ENCODE measurements at places on chromosomes 1 and 21. TPM values are rescaled to one million over a fixed set of nuclear protein-coding genes. Genes with fewer than 3 reads are reported as not detected.

DNA sequence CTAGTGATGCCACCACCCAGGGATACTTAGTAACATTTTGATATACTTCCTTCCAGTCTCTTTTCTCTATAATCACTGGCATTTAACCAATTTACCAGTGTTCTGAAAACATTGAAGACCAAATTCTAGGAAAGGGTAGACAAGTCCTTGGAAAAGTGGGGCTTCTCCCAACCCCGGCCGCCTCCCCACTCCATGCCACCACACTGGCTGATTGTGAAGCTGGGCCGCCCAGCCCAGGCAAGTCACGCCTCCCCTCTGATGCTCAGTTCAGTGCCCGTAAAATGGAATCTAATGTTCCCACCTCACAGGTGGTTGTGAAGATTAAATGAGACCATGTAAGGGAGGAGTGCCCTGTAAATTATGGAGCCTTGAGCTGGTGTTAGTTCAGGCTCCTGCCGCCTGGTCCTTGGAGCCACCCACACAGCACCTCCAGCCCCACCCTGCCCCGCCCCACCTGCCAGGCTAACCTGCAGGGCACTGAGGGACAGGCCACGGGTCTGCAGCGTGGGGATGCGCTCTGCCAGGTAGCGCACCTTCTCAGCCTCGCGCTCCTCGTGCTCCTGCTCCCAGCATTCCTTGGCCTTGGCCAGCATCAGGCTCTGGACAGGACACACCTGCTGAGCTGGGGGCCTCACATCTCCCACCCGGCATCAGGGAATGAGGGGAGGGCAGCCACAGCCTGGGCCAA lies 7.3 kb downstream of the TNNI1 start:
- DNase-seq, result no peak

- no peak for DNase-seq
Measured at GRCh38 chr1:9316080-9316444, 23.4 kb downstream of the SPSB1 start.

The CYP4X1 gene
- 11.2 TPM for total RNA-seq

- no peak for DNase-seq
Measured at GRCh38 chr1:53705446-53706096, 33.4 kb downstream of the GLIS1 start.

The CELA3B gene
- total RNA-seq, result not detected

GRCh38 chr21:33781121-33781520 lies 134.5 kb downstream of the ATP5PO start:
- DNase-seq, result no peak

- no peak for DNase-seq
Measured at GRCh38 chr1:39272027-39272797, 67.7 kb downstream of the MACF1 start.

GRCh38 chr1:244280859-244281258 lies 170.8 kb downstream of the ADSS2 start:
- DNase-seq, result no peak

DNA sequence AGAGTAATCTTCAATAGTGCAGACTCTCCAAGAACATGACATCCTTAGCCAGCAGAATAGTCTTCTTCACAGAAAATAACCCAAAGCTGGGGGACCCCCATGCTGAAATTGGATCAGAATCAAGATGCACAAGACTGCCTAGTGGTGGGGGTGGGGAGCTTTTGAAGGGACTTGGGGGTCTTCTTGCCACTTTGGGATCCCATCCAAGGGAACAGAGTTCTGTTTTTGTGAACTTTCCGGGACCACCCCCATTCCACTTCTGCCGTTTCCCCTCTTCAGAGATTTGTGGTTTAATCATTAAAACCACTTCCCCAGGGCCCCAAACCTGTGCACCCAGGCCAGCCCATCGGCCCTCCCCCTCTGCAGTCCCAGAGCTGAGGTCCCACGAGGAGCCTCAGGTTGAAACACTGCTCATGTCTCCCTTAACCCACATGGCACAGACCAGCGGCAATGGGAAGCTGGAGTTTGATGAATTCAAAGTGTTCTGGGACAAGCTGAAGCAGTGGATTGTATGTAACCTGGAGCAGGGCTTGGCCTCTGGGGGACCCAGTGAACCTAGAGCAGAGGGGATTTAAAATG lies 44.9 kb downstream of the CAPN9 start:
- DNase-seq, result peak; percentile 88

DNA sequence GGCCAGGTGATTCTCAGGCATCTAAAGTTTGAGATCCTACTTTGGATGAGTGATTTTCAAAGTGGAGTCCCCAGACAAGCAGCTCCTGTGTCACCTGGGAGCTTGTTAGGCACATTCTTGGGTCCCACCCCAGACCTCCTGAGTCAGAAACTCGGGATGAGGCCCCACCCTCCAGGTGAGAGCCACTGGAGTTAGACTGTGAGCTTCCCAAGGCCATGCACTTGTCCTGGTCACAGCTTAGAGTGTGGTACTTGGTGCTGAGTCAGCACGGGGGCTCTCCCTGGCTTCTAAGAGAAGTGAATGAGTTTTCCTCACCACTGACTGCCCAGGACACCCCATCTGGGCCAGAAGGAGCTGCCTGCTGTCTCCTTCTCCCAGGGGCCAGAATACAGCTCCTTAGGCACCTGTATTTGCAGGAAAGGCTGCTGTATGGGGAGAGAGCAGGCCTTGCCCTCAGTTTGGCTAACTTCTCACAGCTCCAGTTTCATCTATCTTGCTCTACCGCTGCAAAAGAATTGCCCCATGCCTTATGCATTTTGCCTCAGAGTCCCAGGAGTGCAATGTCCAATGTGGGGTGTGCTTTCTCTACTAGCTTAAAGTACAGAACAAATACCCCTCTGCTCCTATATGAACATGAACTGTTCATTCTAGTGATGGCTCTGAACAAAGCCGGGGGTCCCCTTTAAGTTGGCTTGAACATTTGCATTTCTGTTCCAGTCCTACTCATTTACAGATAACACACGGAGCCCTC lies 98.1 kb downstream of the PSMG1 start:
- no peak for DNase-seq

DNA sequence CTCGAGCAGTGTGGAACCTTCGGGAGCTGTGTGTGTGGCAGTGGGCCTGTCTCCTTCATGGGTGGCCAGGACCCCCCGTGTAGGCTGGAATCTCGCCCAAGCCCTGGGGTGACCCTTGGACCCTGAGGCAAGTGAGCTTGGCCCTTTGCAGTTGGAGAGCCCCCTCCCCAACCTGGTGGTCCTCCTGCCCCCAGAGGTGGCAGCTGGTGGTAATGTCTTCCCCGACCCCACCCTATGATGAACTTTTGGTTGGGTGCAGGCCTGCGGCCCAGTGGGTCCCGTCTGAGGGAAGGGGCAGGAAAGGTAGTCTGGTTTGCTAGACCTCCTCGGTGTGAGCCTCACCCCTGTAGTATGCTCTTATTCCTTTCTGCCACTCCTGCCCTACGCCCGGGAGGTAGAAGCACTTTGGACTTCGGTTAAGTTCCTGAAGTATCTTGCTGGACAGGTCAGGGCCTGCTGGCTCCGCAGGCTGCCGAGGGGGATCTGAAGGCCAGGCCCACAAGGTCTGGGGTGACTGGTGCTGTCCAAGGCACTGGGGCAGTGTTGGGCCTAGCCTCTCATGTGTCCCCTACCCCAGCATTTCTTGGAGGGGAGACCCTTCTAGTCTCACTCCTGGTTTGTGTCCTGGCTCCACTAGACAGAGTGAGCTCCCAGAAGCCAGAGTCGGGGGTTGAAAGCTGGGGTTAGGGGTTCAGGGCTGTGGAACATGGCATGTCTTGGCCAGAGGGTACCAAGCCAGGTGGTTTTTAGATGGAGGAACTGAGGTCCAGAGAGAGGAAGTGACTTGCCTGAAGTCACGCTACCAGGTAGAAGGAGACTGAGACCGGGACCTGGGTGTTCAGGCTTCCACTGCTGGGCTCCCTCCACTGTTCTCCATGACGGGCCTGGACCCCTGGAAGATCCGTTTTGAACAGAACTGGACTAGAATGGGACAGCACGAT lies 1.8 kb downstream of the ZNF362 start:
- DNase-seq, result no peak

DNA sequence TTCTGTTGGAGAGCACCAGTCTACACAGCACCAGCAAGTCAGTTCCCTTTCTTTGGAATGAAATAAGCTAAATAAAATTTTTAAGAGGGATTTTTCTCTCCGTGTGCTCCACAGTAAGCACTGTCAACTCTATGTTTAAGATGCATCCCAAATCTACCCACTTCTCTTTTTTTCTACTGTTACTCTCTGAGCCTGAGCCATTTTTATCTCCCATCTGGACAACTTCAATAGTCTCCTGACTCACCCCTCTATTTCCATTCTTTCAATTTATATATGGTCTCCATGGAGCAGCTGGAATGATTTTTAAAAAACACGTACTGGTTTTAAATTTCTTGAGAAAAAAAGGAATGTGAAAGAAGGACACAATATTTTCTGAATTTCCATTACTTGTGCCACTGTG lies 24.7 kb upstream of the CCT8 start:
- no peak for DNase-seq

DNA sequence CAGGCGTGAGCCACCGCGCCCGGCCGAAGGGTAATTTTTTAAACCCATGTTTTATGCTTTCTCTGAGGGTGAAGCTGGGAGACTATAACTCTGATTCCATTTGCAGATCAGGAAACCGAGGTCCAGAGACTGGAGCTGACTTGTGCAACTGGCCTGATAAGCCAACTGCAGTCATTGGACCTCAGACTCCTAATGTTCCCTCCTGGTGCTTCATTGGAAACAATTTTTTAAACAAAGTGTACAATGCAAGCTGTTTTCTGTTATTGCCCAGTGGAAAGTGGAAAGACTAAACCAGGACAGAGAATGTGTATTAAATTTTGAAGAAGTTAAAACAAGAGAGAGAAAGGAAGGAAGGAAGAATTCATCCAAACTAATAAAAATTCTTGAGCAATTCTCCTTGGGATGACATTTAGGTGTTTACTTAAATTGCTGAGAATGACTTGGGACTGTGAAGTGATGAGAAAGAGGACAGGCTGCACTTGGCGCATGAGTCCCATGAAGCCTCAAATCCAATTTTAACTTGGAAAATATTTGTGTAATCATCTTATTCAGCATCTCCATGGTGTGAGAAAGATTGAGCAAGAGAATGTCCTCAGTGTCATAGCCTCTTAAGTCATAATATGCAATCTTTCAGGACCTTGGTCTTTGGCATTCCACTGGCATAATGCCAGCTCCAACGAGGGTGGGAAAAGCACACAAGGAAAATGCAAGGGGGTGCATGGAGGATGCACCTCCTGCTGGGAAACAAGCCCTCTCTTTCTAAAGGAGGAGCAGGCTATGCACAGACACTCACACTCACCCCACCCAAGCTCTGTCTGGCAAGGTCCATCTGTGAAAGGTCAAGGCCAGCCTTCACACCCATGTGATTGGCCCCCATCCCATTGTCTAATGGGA lies 342.0 kb downstream of the SIPA1L2 start:
- no peak for DNase-seq

DNA sequence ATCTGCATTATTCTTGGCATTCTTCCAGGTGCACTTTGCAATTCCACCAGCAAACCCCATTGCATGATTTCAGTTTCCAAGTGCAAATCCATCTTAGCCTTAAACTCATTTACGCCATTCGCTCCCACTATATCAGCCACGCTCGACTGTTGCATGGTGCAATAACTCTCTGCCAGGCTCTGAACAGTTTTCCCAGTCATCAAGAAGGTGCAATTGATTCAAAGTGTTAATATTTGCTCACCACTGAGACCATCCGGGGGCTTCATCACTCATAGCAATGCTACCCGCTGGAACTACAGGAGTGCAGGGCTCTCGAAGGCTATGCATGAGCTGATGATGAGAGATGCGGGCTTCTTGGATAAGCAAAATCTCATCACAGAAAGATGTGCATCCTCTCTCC lies 488.2 kb downstream of the OMA1 start:
- no peak for DNase-seq

GRCh38 chr1:171245458-171246064 lies 2.7 kb upstream of the FMO1 start:
- no peak for DNase-seq

DNA sequence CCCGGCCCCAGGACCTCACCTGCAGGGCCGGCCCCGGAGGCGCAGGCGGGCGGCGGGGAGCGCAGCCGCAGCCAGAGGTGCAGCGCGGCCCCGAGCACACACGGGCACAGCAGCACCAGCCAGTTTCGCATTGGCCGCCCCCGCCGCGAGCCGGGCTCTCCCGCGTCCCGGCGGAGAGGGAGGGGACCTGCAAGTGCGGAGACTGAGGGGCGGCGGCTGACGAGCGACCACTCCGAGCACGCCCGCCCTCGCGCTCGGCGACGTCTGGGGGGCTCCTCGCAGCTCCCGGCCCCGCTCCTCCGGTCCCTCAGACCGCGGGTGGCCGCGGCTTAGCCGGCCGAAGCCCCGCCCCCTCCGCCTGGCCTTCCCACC lies at the start of gene B3GALNT2:
B3GALNT2 (minus strand) TSS at position 331 of the 372 bp plus-strand sequence; CDS start at position 131, 200 bp downstream.
- no peak for DNase-seq

The FMOD gene
- 34.7 TPM for total RNA-seq

The MKNK1 gene
- total RNA-seq, result 30.8 TPM

DNA sequence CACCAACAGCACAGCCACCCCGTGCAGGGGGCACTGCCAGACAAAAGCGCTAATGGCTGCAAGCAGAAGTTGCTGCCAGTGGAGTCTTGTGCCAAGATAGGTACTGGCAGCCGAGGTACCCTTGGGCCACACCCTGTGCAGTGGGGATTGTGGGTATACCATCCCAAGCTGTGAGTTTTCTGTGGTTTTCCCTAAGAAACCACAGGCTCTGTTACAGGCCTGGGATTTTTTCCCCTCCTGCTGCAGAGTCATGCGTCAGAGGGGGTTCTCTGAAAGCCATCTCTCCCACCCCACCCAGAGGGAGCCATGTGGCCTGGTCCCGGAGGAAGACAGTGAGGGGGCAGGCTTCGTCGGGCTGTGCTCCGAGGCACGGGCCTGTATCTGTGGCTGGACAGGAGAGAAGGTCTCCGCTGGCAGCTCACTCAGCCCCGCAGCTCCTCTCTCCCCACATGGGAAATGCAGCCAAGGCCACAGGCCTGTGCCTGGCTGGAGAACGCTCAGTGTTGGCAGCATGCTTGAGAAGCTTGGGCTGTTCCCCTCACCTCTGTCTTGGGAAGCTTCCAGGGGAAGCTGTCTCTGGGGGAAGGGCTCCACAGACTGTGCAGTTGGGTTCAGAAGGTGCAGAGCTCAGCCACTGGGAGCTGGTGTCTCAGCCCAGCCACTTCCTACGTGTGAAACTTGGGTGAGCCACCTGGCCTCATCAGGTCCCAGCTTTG lies 42.5 kb downstream of the NEK2 start:
- no peak for DNase-seq

- no peak for DNase-seq
Measured at GRCh38 chr1:35706846-35707600, 11.7 kb downstream of the C1orf216 start.

The ZMYND12 gene
- total RNA-seq, result 0.23 TPM

- DNase-seq, result no peak
Measured at GRCh38 chr1:216820345-216820744, 97.1 kb upstream of the ESRRG start.
